ENCODE measurements at places on chromosomes 12 and 14.
A peak's percentile ranks its signal among the peaks of the same experiment; 100 is the strongest.

DNA sequence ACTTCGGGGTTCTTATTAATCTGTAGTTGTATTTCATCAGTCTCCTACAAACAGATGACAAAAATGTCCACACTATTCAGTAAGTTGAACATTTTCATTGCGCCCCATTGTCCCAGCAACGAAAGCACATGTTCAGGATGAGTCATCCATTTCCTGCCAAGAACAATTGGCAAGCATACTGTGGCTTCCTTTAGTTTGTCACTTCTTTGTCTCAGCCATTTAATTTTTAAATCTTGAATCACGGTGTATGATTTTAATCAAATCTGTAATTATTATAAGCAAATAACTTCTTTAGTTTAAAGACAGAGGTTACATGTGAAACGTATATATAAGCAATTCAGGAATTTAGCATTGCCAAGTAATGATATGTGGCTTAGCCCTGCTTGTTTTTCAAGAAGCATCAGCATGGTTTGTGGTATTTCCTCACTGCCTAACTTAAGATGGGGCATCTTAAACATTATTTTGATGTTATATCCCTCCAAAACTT lies 211.3 kb upstream of the KRR1 start:
- H3K36me3 ChIP-seq = no peaks in the 10 kb centered on the region
- peak overlapping the region; percentile 44 for H3K27ac ChIP-seq
- peaks cover 13% of the 10 kb centered on the region for H3K4me1 ChIP-seq
- DNase-seq = no peak

DNA sequence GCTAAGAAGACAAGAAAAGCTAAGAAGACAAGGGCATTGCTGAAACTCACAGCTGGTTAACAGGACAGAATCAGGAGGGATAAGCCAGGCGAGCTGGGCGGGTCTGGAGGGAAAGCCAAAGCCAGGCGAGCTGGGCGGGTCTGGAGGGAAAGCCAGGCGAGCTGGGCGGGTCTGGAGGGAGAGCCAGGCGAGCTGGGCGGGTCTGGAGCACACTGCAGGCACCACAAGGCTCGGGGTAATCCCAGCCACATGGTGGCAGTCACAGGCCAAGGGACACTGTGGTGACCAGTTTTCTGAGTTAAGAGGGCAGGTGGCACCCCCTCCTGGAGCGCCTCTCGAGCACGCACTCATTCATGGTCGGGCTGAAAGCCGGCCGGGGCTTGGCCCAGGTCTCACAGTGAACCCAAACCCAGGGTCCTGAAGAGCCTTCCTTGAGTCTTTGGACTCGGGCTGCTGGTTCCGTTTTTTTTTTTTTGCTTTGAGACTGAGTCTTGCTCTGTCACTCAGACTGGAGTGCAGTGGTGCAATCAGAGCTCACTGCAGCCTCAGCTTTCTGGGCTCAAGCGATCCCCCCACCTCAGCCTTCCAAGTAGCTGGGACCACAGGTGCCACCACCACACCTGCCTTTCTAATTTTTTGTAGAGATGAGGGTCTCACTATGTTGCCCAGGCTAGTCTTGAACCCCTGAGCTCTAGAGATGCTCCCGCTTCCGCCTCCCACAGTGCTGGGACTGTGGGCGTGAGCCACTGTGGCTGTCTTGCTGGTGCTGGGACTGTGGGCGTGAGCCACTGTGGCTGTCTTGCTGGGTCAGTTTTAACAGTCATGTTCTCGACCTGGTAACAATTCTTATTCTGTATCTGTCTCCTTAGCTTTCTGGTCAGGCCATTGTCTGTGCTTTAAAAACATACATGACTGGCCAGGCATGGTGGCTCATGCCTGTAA lies 40.2 kb downstream of the HSP90AA1 start:
- DNase-seq = no peak
- no peaks in the 10 kb centered on the region for H3K4me1 ChIP-seq
- peaks cover 4% of the 10 kb centered on the region for H3K36me3 ChIP-seq
- H3K27ac ChIP-seq = no peak overlapping the region

DNA sequence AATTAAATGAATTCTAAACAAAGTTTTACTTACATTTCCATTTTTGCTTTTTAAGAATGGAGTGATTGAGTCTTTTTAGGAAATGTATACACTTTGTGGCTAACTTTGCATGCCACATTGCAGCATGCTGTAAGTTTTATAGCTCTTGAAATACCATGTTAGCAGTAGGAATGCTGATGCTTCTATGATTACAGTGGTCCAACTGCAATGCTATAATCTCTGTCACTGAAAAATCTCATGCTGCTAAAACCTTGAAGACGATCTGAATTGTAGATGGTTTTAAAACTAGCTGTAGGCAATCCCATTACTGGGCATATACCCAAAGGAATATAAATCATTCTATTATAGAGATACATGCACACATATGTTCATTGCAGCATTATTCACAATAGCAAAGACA lies 127.6 kb downstream of the WIF1 start:
- no peaks in the 10 kb centered on the region for H3K36me3 ChIP-seq
- no peaks in the 10 kb centered on the region for H3K4me1 ChIP-seq
- H3K27ac ChIP-seq = no peak overlapping the region
- peaks cover 32% of the 10 kb centered on the region for H3K27me3 ChIP-seq

DNA sequence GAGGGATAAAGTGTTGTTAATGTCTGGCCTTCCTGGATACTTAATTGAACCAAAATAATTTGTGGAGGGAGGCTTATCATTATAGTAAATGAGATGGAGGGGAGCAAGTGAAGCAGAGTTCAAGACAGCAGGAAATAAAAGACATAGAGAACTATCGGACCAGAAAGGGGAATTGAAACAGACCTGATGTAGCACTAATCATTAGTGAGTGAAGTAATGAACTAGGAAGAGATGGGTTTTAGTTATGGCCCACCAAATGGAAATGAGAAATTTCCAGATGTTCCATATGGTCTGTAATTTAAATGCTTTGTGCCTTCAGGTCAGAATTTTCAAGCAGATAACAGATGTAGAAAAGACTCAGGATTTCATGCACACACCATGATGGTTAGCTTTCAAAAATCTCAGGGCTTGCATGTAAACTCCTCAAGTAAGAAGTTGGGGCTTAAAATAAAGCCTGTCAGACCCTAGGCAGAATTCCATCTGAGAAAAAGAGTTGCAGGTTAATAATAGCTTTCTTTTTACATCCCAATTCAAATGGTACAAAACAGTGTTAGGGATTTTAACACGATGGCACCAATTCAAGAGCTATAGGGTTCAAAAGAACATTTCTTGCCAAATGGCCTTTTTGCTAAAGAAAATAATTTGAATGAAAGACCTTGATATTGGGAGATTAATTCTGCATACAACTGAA lies 355.8 kb downstream of the FSCB start:
- H3K27me3 ChIP-seq = no peaks in the 10 kb centered on the region
- no peaks in the 10 kb centered on the region for H3K4me1 ChIP-seq
- no peak for DNase-seq
- H3K36me3 ChIP-seq = no peaks in the 10 kb centered on the region

- no peak overlapping the region for H3K27ac ChIP-seq
- no peak overlapping the region for H3K4me3 ChIP-seq
- no peaks in the 10 kb centered on the region for H3K36me3 ChIP-seq
- DNase-seq = no peak
Observed at GRCh38 chr12:29944269-29945000, 160.7 kb upstream of the TMTC1 start.

DNA sequence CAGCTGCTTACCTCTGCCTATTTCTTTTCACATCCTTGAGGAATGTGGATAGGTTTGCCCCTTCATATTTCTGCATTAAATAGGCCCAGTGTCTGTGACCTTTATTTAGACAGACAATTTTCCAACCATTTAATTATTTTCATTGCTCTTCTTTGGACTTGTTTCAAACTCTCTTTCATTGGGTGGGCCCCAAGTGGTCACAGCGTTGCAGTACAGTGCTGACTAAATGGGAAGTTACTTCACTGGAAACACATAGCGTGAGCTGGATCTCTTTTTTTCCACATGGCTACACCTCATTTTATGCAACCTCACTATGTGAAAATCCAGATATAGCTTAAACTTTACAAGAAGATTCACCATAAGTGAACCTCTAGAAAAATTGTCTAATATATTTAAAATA lies 438.9 kb downstream of the ADAMTS20 start:
- DNase-seq = no peak
- H3K4me3 ChIP-seq = no peak overlapping the region
- H3K4me1 ChIP-seq = no peaks in the 10 kb centered on the region
- no peaks in the 10 kb centered on the region for H3K36me3 ChIP-seq
- H3K27me3 ChIP-seq = no peaks in the 10 kb centered on the region
